ENCODE measurements at places on chromosomes 5 and 9.

DNA sequence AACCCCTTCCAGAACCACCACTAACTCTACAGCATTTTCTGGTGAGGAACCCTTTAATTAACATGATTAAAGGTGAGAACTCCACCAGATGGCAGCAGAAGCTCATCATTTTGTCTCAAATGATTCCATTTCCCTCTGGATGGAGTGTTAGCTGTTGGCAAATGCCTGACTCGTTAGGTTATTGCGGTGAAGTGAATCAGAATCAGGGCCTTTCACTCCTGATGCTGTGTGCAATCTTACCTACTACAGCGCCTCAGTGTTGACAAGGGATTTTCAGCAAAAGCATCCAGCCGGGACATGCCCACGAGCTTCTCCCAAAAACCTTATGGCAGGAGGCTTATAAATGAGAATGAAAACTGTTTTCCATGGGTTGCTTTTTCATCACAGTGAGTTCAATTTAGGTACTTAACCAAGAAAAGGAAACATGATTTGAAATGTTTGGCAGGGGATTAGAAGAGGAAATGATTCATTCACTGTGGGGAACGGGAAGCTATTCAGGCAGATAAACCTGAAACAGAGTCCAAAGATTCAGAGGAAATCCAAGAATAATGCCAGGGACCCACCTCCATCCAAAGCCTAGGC lies 48.0 kb upstream of the CAST start:
- DNase-seq = peak; percentile 84

GRCh38 chr9:108271646-108272348 lies 584.0 kb downstream of the ACTL7B start:
- DNase-seq = no peak

DNA sequence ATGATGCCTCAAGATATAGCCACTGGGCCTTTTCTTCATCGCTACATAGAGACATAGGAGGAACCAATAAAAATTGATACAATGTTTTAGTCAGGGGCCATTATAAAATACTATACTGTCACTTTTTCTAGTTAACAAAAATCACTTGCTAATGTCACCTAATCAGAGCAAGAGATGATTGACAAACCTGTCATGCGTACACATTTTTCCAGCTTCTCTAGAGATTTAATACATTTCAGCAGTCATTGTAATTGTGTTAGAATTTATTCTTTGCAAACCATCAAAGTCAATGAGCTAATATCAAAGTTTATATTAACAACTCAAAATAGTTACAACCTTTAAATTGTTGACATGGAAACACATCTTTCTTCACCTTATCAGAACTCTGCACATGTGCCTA lies 513.6 kb upstream of the SEMA6A start:
- DNase-seq = no peak

DNA sequence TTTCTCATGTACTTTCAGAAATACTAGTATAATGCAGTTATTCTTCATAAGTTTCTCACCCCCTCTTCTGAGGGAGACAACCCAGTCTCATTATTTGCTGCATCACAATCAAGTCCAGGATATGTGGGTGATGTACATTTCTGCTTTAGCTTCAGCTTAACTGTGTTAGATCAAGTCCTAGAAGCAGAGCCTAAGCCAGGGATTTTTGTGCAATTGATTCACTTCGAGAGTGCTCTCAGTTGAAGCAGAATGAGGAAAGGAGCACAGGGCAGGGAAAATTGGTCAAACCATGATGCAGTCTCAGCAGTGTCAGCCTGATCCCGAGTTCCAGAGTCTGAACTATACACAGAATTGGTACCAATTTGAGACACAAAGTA lies 15.1 kb downstream of the HNRNPK start:
- DNase-seq = peak; percentile 72

- DNase-seq = peak; percentile 43
Measured at GRCh38 chr9:73565833-73566465, 414.3 kb downstream of the ANXA1 start.

DNA sequence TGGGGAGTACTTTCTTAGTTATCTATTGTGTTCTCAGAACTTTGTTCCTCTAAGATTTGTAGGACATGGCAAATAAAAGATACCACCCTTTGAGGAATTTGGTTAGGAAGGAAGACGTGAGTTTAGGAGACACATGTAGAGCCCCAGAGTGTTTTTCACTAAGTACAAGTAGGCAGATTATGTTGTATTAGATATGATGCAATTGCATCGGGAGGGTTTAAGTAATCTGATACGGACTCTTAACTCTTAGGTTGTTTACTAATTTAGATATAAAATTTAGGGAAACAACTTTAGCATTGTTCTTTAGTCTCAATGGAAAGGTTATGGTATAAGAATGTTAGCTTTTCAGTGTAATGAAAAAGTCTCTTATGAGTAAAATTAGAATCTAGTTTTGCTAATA lies 84.4 kb downstream of the TRIO start:
- no peak for DNase-seq

DNA sequence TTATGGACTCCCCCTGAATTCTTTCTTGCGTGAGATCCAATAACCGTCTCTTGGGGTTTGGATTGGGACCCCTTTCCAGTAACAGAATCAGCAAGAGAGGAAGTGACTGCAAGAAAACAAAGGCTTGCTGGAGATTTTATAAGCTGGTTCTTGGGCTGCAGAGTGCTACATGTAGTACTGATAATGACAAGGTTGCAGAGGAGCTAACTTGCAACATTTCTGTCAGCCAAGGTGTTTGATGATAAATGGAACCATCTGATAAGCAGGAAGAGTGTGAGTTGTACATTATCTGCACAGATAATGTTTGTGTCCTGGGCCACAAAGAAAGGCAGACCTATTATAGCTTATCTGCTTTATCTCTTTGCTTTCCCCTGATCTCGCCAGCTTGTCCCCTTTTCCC lies 37.1 kb downstream of the DNAJB5 start:
- no peak for DNase-seq

DNA sequence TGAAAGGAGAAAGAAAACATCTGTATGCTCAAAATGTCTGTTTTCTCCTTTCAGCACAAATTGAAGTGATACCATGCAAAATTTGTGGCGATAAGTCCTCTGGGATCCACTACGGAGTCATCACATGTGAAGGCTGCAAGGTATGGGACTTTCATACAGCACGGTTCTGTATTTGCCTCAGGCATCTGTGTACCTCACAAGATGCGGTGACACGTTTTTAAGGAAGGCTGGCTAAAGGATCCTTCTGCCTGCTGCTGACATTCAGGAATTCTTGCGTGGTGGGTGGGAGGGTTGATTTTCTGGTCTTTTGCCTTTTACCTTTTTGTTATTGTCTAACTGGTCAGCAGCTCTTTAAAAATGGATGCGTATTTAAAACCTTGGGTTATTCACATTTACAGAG lies 133.1 kb downstream of the RORB start:
- DNase-seq = peak; percentile 78

- DNase-seq = no peak
Measured at GRCh38 chr9:83445703-83446265, 92.4 kb downstream of the FRMD3 start.

- DNase-seq = peak; percentile 55
Measured at GRCh38 chr9:16626577-16627130, 243.8 kb downstream of the BNC2 start.

GRCh38 chr9:119697996-119698395 lies 328.8 kb upstream of the BRINP1 start:
- no peak for DNase-seq

GRCh38 chr5:146048994-146049703 lies 56.2 kb downstream of the PLAC8L1 start:
- peak; percentile 70 for DNase-seq

DNA sequence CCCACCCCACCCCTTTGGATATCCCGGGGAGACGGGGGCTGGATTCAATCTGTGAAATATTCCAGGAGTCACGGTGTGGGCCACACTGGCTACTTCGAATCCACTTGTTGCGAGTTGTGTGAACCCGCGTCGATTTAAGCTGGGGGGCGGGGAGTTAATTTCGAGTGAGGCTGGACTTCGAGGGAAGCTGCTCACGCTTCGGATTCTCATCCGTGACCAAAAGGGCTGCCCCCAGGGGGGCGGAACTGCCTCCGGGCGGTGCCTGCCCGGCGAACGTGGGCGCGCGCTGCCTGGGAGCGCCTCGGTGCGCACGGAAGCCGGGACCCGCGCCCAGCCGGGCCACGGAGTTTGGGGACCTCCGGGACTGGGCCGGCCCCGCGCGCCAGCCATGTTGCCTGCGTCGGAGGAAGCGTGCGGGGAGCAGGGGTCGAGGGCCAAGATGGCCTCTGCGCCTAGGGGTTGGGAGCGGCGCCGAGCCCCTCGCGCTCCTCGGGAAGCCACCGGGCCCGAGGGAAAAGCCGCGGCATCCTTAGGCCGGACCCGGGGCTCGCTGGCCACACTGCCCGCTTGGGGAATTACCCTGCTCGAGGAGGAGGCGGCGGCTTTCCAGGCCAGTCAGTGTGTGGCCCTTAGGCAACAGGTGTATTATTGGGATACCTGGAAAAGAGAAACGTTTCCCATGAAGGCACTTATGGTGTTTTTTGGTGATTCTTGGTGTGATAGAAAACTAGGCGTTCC lies 975 bp downstream of the OCLN start:
- no peak for DNase-seq

- DNase-seq = no peak
Measured at GRCh38 chr5:135990528-135991255, 35.9 kb upstream of the LECT2 start.

GRCh38 chr5:154296525-154297159 lies 106.1 kb downstream of the GALNT10 start:
- no peak for DNase-seq

- no peak for DNase-seq
Measured at GRCh38 chr5:111585946-111586345, 73.6 kb upstream of the STARD4 start.

GRCh38 chr5:159956074-159956473 lies 39.8 kb downstream of the ADRA1B start:
- no peak for DNase-seq

- no peak for DNase-seq
Measured at GRCh38 chr5:56358703-56359681, 125.9 kb upstream of the ANKRD55 start.

DNA sequence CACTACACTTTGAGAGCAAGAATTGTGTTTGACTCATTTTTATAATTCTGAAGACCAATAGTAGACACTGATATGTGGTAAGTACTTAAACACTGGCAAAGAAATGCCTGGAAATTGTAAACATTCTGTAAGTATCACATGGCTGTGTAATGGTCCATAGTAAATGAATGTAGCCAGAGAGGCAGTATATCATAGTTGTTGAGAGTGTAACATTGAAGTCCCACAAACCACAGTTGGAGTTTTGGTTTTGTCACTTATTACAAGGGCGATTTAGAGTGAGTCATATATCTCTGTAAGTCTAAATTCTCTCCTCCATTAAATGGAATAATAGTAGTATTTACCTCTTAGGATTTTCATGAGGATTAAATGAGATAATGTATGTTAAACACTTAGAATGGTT lies 181.1 kb upstream of the MEF2C start:
- no peak for DNase-seq

- DNase-seq = no peak
Measured at GRCh38 chr5:14396737-14397136, 184.9 kb upstream of the OTULINL start.

DNA sequence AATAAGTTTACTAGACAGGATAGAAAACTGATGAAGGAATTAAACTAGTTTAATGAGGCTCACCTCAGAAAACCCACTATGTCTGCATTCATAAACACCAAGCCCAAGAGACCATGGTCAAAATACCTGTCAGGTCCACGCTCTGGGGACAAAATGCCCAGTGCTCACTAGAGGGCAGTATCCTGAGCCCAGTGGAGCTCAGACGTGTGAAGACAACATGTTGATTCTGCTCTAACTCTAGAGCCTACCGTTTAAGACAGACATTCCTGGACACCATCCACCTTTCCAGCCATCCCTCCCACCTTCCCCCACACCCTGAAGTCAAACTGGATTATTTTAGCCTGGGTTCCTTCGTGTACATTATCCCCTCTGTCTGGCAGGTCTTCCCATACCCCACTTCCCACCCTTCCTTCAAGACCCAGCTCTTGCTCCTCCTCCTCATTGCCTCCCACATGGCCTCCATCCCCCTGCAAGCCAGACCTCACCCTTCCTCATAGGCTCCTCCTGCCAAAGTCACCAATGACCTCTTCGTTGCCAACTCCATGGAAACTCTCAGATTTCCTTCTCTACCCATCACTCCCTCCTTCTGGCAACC lies 142.3 kb upstream of the FSTL4 start:
- DNase-seq = peak; percentile 69

GRCh38 chr9:77544546-77544945 lies 103.6 kb downstream of the GNA14 start:
- DNase-seq = no peak

DNA sequence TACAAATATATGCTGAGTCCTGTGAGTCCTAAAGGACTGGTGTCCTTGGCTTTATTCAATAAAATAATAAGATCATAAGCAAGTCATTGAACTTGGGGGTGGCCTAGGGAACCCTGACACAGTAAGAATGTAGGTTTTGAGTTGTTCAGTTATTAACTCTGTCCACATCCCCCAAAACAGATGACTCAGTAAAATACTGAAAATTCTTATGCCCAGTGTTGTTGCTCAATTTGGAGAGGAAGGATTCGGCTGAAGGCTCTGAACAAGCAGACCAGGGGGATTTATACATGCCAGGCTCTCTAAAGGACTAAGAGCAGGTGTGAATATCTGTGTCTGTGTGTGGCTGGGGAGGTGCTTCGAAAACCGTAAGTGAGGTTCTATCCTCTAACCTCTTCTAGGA lies 173.7 kb downstream of the RMI1 start:
- DNase-seq = no peak

GRCh38 chr5:166340039-166340438 lies 1951.4 kb upstream of the WWC1 start:
- DNase-seq = no peak

DNA sequence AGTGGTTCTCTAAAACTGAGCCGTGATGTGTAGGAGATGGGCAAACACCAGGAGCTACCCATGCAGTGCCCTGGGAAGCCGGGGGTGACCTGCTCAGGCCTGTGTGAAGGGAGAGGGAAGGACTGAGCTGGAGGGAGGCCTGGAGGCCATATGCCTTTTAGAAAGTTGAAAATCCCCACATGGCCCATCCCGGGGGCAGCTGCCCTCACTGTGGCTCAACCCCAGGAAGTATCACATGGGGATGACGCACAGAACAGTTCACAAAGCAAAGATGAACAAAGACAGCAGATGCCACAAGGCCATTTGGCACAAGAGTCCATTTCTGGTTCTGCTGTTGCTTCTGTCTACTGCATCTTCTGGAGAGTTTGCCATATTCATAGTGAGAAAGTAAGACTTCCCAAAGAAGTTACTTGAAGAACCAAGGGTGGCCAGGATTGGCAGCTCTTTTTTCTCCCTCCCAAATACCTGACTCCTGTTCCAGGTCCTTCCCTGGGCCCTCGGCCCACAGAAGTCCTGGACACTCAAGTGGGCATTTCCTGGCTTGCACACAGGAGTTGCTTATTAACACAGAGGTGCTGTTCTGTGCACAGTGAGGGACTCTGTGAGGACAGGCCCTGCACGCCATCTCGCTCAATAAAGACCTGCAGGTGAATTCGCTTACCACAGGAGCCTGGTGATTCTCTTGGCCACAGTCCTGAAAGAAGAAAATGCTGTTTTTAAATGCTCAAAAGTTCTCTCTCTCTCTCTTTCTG lies 25.1 kb downstream of the ACSL6 start:
- no peak for DNase-seq

GRCh38 chr9:106956971-106957370 lies 94.0 kb downstream of the ZNF462 start:
- no peak for DNase-seq
